ENCODE measurements at places on chromosomes 6 and 20.

GRCh38 chr20:62149532-62150309 lies 6.2 kb downstream of the SS18L1 start:
- no peak for DNase-seq

DNA sequence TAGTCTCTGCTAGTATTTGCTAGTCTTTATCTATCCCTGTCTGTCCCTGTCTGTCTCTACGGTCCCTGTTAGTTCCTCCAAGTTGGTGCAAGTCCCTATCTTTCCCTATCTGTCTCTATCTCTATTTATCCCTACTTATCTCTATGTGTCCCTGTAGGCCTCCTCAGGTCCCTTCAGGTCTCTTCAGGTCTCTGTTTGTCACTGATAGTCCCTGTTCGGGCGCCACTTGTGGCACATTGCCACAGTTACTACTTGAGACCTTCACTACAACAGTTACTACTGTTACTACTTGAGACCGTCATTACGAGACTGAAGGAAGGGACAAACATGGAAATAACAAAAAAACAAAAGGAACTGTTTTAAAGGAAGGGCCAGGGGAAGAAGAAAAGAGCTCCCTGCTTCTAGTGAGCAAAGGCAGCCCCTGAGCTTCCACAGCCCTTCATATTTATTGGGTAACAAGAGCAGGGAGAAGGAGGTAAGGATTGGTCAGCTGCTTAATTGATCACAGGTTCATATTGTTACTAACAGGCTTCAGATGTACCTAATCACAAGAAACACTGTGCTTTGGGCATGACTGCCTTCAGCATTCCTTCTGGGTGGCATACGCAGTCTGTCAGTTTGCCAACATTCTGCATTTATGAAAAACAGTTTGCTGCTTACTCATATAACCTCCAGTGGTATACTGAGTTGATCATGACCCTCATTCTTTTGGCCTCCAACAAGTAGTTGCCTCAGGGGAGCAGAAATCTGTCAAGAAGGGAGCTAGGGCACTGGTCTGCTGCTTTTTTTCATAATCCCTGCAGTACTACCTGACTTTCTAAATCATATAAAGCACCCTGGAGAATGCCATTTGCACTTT lies 8.4 kb downstream of the EPB41L2 start:
- no peak for DNase-seq

GRCh38 chr6:124986164-124986563 lies 23.9 kb downstream of the RNF217 start:
- no peak for DNase-seq

GRCh38 chr6:53378208-53378607 lies 29.5 kb upstream of the ELOVL5 start:
- DNase-seq: no peak

DNA sequence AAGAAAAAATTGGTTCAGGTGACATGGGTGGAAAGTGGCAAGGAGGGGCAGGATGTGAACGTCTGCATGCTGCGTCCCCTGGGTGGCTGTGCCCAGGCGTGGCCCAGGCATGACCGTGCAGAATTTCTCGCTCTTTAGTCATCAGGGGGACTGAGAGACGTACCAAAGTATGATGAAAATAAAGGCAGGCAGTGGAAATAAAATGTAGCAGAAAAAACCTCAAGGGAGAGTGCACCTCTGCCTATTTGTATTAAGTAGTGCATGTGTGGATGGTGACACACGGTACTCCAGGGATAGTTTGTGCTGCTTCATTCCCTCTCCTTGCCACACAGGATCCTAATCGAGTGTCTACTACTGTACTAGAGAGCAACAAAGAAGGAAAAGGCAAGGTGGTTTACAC lies 81.1 kb downstream of the ATP9A start:
- no peak for DNase-seq

DNA sequence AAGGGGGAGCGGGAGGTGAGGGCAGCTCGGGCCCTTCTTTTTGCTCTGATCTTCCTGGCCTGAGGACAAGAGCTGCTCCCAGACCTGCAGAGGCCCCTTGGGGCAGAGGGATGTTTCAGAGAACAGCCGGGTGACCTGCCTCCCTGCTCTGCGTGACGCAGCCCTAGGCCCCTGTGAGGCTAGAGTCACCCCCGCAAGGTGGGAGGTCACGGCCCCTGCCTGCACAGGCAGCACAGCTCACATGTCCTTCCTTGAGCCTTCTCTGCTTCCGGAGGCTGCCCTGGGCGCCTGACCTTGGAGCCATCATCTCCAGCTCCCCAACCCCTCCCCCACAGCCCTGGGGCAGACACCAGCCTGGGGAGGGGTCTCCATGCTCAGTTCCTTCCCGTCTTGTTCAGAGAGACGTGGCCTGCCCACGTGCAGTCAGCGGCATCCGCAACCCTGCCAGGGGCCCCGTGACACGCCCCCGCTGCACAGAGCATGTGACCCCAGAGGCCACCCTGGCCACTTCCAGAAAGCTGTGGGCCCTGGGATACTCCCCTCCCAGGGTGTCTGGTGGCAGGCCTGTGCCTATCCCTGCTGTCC lies at the start of gene BIRC7:
BIRC7 (plus strand) TSS at position 507 of the 585 bp plus-strand sequence. CDS start 192 bp downstream, outside the sequence.
- no peak for DNase-seq

DNA sequence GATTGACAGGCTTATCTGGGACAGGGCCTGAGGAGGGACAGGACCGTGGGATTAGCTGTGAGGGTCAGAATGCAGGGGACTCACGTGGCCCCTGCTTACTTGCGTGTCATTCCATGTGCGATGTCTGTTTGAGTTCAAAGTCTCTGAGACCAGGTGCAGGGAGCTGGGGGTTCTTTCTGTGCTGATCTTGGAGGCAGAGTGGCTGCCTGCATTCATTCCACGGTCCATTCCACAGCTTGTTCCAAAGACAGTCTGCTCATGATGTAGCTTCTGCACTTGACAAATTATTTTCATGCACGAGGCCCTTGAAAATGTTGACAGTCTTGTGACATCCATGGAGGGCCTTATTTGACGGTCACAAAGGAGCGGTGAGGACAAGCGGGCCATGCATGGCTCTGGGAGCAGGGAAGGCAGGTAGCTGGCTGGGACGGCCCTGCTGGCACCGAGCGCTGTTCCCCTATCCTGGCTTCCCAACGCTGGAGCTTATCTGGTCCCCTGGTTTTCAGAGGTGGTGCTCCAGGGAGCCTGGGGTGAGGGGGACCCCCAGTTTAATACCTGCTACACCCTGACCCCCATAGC lies 156.3 kb upstream of the RNF24 start:
- DNase-seq: no peak

GRCh38 chr6:112221981-112222852 lies 32.1 kb downstream of the LAMA4 start:
- no peak for DNase-seq

- DNase-seq: peak; percentile 8
Observed at GRCh38 chr6:125952764-125953501, 3.6 kb upstream of the HINT3 start.

DNA sequence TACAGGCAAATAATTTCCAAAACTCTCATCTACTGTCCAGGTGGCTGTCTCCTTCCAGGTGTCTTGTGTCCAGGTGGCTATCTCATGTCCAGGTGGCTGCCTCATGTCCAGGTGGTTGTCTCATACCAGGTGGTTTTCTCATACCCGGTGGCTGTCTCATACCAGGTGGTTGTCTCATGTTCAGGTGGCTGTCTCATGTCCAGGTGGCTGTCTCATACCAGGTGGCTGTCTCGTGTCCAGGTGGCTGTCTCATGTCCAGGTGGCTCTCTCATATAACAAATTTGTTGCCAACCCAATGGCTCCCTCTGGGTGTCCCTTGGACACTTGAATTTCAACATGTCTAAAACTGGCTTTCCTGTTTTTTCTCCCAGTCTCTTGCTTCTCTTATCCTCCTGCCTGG lies 14.3 kb upstream of the SLC22A3 start:
- no peak for DNase-seq

GRCh38 chr6:14211562-14211942 lies 94.0 kb downstream of the CD83 start:
- DNase-seq: peak; percentile 18

DNA sequence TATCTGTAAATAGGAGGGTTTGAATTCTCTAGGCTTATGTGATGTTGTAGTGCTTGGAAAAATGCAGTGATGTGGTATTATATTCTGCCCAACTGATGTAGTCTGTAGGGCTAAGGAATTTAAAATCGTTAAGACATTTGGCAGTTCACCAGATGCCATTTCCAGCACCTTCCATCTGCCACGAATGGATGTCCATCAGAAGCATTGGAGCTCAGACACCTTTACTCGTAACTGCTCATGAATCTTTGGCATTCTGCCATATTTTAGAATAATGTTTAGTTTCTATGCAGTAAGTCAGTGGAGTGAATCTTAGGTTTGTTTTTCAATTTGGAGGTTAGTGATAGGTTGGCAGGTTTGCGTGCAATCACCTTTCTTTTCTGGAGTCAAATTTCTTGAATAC lies 2.4 kb upstream of the SYTL3 start:
- DNase-seq: no peak

DNA sequence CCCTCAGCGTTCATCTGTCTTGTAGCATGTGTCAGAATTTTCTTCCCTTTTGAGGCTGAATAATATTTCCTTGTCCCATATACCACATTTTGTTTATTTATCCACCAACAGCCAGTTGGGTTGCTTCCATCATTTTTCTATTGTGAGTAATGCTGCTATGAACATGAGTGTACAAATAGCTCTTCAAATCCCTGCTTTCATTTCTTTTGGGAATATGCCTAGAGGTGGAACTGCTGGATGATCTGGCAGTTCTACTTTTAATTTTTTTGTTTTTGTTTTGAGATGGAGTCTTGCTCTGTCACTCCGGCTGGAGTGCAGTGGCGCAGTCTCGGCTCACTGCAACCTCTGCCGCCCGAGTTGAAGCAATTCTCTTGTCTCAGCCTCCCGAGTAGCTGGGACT lies 64.7 kb downstream of the SASH1 start:
- no peak for DNase-seq

DNA sequence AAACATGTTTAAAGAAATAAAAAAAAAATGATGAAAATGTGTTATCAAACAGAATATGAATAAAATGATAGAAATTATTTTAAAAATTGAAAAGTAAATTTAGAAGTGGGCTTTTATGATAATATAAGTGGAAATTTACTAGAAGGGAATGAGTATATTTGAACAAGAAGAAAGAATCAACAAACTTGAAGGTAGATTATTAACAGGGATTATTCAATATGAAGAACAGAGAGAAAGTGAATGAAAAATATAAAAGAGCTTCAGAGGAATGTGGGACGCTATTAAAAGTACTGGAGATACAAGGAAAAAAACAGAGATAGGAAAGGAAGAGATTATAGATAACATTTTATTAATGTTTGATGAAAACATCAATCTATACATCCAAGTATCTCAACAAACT lies 1014.4 kb upstream of the CITED2 start:
- no peak for DNase-seq

DNA sequence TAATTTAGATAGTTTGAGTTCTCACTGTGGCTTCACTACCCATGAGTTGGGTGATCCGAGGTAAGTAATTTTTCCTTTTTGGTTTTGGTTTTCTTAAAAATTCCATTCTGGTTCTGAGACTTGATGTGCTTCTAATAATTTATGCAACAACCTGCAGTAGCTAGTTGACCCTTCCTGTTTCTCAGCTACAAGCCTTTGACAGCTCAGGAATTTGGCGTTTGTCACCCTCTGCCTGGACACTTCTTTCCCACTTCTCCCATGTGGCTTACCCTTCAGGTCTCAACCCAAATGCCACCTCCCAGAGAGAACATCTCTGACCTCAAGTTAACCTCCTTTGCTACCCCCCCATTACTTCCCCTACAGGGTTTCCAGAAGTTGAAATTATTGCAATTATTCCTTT lies 49.7 kb upstream of the TSHZ2 start:
- DNase-seq: no peak

DNA sequence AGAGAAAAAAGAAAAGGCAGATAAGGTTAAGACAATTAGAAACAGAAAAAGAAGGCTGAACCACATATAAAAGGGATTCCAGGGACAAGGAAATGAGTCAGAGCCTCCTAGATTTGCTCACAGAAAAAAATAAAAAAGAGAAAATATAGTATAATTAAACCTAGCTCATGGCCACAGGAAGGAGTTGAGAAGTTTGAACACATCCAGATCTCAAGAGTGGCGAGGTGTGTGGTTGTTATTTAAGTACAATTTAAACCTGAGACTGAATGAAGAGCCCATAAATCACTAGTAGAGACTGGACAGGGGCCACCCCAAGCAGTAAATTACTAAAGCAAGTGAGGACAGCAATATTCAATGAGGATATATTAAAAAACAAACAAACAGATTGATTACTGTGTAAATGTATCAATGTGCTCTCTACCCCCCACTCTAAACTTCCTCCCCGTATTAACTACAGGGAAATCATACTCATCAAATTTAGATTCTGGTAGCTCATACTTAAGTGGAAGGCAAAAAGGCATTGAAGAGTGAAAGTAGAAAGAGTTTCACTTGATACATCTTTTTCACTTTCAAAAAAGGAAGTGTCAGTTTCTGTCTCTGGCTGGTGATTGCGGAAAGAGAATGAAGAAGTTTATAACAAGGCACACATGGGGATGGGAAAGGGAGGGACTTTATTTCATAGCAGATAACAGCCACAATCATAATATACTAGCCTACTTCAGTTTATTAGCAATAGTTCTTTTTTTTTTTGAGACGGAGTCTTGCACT lies 49.3 kb upstream of the SCAF8 start:
- no peak for DNase-seq

DNA sequence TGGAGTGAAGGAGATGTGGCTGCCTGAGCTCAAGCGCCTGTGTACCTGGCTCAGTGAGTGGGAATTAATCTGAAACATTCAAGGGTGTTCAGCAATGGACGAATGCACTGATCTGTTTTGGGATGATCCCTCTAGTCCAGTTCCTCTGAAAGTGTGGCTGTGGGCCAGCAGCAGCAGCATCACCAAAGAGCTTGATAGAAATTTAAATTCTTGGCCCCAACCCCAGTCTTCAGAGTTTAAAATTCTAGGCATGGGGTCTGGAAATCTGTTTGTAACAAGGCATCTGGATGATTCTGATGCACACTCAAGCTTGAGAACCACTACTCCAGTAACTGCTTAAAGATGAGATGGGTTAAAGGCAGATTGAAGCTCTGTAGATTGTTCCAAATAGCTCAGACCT lies 59.2 kb downstream of the STMND1 start:
- DNase-seq: no peak

DNA sequence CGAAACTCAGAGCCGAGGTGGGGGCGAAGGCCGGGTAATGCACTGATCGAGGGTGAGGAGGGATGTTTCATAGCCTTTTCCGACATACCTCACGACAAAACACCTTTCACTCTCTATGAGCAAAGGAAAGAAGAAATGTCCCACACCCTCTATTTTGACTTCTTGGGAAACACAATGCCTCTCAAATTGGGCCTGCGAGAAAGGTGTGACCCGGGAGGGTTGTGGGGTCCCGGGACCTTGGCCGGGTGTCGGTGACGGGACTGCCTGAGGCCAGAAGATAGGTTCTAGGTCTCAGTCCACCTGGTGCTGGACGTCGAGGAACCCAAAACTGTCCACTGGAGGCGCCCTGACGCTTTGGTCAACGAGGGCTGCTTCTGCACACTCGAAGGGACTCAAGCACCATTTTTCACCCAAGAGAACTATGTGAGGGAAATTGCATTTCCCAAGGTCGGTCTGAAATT lies 41.1 kb upstream of the OSTM1 start:
- no peak for DNase-seq

- no peak for DNase-seq
Observed at GRCh38 chr6:112613410-112613809, 266.3 kb downstream of the RFPL4B start.

GRCh38 chr20:63025534-63026331 lies 19.0 kb upstream of the BHLHE23 start:
- DNase-seq: no peak

Data from T-cell (primary cell).